Ecto neural progenitor cell (in vitro differentiated cells): ENCODE measurements at places on chromosomes 13 and 19.

- DNase-seq = peak; percentile 80
Measured at GRCh38 chr13:45047394-45048310, 58.3 kb downstream of the GPALPP1 start.

- no peak for DNase-seq
Measured at GRCh38 chr13:98097749-98098148, 45.1 kb upstream of the FARP1 start.

GRCh38 chr13:113669755-113670341 lies 2.8 kb downstream of the GRK1 start:
- no peak for DNase-seq

- no peak for DNase-seq
Measured at GRCh38 chr13:41019578-41020347, 647 bp upstream of the ELF1 start.

DNA sequence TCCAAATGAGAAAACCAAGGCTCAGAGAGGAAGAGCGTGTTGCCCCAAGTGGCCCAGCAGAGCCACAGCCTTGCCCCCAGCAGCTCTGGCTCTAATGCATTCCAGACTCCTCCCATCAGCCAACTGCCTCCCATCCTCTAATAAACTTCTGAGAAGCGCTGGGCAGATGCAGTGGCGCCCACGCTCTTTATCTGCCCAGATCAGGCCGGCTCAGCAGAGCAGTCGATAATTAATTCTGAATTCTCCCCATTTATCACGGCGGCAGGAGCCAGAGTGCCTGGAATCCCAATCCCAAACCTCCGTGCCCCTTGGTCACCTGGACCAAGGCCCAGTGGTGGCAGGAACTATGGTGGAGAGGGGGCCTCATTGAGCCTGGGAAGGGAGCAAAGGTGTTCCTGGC lies 13.9 kb downstream of the TINCR start:
- DNase-seq = no peak

- no peak for DNase-seq
Measured at GRCh38 chr13:101763191-101763590, 310.7 kb downstream of the ITGBL1 start.

DNA sequence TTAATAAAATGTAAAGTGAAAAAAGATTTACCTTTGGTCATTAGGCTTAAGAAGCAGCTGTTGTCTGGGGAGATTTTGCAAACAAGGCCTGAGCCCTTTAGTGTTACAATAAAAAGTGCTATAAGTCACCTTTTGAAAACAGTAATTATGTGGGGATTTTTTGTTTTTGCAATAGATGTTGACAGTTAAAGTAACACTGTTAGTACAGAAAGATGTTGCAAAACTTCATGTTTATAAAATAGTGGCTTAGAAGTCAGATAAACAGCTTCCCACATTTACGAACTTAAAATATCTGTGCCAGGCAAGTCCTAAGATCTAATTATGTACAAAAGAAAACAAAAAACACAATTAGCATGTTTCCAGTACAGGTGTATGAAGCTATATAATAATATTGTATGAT lies 138.0 kb upstream of the IRS2 start:
- DNase-seq = no peak

DNA sequence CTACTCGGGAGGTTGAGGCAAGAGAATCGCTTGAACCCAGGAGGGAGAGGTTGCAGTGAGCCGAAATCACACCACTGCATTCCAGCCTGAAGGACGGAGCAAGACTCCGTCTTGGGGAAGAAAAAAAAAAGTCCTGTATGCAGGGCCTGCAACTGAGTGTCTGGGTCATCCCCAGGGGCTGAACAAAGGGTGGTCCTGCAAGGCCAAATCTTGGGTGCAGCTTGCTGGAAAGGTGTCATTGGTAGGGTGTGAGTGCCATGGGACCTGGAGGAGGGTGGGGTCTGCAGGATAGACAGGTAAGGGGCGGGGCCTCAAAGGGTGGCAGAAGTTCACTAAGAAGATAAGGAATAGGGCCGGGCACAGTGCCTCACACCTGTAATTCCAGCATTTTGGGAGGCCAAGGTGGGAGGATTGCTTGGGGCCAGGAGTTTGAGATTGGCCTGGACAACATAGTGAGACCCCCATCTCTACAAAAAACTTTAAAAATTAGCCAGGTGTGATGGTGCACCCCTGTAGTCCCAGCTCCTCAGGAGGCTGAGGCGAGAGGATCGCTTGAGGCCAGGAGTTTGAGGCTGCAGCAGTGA lies 31.5 kb downstream of the ZSWIM4 start:
- no peak for DNase-seq

DNA sequence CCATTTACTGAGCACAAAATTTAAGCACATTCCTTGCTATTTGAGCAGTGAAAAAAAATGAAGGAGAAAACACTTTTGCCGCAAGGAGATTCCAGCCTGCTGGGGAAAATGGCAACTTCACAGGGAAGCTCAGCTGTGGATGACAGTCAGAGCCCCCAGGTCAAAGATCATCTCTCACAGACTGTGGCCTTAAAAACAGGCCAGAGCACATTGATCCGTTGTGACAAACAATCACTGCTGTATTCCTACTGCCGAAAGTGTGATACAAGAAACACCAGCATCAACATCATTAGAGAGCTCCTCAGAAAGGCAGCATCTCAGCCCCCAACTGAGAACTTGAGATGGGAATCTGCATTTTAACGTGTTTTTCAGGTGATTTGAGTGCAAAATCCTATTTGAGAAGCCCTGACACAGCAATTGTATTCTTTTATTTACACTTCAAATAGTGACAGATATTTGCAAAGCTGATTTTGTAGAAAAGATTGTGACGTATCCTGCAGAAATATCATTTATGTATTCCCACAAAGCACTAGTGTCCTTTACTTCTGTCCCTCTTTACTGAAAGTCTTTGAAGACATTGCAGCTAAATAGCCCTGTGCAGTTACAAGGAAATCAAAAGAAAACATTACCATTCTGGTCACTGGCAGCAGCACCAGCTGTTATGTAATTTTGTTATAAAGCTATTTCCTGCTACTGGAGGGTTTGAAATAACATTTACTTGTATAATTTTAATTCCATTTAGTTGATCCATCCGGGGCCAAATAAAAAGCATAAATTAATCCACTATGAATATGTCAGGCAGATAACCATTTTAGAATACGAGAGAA lies 652.0 kb downstream of the LIG4 start:
- peak; percentile 56 for DNase-seq

GRCh38 chr19:43639519-43640423 lies at the start of gene CADM4:
CADM4 (minus strand) TSS chr19:43639850; CDS start chr19:43639790, 60 bp downstream.
- peak; percentile 74 for DNase-seq

DNA sequence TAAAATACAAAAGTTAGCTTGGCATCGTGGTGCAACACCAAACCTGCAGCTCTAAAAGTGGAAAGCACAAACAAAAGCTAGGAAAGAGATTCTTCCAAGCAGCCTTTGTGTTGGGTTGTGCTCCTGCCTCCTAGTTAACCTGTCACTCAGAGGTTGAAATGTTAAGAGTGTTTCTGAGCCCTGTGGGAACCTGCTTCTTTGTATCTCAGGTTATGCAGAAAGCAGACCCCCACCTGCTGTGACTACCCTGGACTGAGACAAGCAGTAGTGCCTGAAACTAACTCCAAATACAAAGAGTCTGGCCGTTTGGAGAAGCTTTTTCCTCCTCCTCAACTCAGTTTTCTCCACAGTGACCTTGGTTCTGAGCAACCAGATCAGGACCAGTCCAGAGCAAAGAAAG lies 158.4 kb upstream of the CSNK1A1L start:
- no peak for DNase-seq

GRCh38 chr19:8988204-8988603 lies 22.0 kb downstream of the MUC16 start:
- no peak for DNase-seq

DNA sequence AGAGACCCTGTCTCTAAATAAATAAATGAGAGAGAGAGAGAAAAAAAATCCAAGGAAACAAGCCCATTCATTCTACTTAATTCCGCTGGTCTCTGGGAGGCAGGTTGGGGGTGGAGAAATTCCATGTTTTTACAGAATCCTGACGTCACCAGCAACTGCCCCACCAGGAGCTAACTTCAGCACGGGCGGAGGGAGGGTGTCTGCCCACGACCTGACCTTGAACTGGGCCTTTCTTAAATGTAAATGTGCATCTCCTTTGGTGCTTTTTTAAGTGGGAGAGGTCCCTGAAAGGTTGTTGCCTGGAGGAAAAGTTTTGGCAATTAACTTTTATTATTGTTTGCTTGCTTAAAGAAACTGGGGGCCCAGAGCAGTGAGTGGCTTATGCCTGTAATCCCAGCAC lies 15.5 kb downstream of the KLF2 start:
- no peak for DNase-seq

DNA sequence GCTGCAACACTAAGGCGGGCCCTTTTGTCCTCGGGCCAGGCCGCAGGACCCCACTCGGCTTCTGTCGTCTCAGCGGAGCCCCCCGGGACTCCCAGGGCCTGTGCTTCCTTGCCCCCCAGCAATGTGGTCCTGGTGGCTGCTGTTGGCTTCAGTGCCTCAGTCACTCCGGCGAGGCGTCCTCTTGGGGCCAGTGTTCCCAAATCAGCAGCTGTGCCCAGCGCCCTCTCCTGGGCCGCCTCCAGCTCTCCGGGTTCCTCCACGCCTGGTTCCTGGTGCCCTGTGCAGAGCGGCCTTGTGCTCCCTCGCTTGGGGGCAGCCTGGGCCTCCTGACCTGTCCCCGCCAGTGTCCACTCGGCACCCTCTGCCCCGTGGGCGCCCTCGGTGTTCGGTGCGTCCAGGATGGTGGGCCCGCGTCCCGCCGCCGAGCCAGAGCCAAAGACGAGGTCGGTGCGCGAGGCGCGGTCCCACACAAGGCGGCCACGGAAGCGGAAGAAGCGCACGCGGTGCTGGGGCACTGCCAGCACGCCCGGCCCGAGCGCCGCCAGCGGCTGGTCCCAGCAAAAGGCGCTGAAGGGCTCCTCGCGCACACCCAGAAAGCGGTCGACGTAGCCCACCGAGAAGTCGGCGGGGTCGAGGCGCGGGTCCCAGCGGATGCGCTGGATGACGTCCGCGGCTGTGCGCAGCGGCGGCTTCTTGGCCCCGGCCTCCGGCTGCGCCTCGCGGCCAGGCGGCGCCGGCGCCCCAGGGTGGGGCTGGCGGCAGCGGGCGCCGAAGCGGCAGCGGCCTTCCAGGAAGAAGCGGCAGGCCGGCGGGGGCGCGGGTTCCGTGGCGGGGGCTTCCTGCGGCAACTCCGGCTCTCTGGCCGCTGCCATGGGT lies 685 bp downstream of the LENG9 start:
- peak; percentile 79 for DNase-seq

DNA sequence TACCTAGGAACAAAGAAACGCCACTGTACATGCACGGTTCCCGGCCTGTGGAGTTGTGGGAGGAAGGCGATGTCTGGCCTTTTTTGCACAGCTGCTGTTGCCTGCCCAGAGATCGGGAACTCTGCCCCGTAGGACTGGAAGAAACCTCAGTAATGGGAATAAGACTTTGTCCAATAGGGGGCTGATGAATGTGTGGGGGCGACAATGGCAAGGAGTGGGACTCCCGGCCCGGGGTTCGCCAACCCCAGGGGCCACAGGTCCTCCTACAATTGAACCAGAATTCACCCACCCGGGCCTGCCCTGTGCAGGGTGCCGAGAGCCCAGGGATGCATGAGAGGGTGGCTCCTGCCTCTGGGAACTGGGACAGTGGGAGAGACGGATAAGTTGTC lies 2.0 kb upstream of the CEBPA start:
- peak; percentile 47 for DNase-seq

- DNase-seq = no peak
Measured at GRCh38 chr13:102913914-102914313, 68.1 kb downstream of the ERCC5 start.

DNA sequence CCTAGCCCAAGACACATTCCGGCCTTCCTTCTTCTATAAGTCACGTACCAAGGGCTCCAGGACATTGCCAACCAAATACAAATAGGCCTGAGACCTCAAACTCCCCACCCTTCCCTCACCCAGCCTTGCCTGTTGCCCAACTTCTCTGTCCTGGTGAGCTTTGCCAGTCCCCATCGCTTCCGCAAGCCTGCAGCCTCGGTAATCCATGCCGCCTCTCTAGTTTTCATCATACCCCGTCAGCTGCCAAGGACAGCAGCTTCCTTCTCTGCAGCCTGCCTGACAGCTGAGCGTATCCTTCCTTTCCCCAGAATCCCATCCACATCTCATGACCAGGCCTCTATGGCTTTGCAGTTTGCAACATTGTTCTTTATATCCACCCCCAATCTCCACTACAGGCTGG lies 36.6 kb upstream of the POMP start:
- no peak for DNase-seq

DNA sequence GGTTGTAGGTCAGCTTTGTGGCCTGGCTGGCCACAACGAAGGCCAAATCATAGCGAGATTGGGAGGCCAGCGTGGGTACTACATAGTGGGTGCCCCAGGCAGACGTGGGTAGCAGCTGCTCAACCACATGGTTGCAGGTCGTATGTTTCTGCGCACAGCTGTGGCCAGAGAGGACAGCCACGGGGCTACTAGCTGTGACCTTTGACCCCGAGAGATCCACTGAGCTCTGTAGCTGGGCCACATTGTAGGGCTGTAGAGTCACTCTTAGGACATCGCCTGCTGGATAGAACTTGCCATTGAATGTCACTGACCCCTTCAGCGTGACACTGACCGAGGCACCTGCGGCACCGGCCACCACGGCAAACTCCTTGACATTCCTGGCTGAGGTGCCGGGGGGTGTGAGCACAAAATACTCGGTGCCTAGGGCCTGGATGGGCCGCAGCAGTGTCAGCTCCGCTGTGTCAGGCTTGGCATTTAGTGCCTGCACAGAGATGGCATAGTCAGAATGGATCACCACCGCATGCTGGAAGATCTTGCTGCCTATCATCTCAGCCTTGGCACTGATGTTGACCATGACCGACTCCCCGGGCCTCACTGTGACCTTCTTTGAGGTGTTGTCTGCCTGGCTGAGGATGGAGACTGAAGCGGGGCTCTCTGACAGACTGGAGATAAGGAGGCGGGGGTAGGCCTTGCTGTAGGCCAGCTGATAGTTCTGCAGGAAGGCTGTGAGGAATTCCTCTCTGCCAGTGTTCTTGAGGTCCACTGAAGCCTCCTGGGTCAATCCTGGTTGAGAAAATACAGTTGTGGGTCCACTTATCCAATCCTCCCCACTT lies 6.7 kb downstream of the FCGBP start:
- no peak for DNase-seq

DNA sequence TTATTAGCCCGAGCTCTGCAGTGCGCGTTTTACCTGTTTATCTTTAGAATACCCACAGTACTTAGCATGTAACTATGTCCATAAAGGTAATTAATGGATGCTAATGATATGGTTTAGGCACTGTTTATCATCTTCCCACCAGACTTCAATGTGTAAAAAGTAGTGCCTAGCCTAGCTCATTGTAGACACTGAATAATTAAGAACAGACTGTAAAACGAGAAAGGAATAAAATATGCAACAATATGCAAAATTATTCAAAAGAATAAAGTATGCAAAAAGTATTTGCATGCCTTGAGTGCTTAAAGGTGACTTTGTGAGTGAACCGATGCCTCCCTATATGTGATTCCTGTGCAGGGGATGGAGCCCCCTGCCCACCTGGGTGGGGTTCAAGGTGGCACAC lies 35.7 kb upstream of the RNF113B start:
- no peak for DNase-seq

- DNase-seq = no peak
Measured at GRCh38 chr19:2453431-2454025, 3.2 kb downstream of the LMNB2 start.

- no peak for DNase-seq
Measured at GRCh38 chr13:105363261-105364190, 1171.9 kb downstream of the EFNB2 start.
